ENCODE measurements at places on chromosomes 7 and 10.

- no peak for DNase-seq
These were observed 10.8 kb upstream of the SLC25A28 start for GRCh38 chr10:99630991-99631390.

DNA sequence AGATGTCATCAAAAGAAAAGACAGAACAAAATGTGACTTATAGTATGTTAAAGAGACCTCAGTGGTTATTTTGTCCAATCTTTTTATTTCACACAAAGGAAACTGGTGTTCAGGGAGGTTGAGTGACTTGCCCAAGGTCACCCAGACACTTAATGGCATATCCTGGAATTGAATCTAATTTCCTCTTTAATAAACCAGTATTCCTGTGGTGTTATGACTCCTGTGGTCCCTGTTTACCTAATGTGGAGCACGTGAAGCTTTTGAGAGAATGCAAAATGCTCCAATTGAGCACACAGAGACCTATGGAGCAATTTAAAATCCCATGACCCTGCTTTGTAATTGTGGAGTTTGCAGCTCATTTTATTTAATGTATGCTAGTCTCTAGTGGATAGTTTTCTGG, 251.9 kb downstream of the REEP3 start:
- no peak for DNase-seq

GRCh38 chr10:122557516-122557915, 3.0 kb upstream of the DMBT1 start:
- DNase-seq: no peak

DNA sequence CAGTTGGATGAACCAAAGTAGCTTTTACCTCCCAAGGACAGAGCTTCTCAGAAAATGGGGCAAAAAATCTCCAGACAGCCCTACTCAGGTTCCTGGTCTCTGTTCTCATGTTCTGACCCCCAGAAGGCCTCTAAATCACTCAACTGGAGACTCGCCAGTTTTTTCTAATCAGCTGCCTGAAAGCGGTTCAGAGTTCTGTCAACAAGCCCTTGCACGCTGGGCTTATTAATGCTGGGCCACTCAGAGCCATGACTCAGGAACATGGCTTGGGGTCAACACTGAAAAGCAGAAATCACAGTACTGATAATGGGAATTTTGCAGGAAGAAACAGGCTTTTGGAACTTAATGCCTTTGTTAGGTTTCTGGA, 15.3 kb downstream of the ECHDC3 start:
- DNase-seq: no peak

DNA sequence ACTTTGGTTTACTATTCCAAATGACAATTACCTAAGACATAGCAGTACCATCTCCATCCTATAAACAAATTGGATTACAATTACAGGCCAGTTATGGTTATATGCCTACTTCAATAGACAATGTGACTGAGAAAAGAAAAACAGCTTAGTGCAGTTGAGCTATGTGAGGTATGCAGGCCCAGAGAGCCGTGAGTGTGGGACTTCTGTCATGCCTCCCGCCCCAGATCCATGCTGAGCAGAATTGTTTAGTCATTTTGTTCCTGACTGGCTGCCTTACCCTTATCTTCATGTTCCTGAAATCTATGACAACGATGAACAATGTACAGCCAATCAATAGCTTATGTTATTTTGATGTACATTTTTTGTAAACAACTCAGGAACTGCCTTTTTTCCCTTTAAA, 21.7 kb downstream of the LARP4B start:
- DNase-seq: no peak

GRCh38 chr7:7535691-7536090, at the start of gene COL28A1:
COL28A1 (minus strand) TSS chr7:7535873; CDS start chr7:7532875, 2,998 bp downstream.
- no peak for DNase-seq
